Mesangial cell (primary cell): ENCODE measurements at places on chromosomes 7 and 10. TPM values are rescaled to one million over a fixed set of nuclear protein-coding genes. Genes with fewer than 3 reads are reported as not detected.

FRMPD2 gene
- not detected in 2 replicates for total RNA-seq

NRCAM gene
- 0.98 and 4.9 TPM in 2 replicates for total RNA-seq

C10orf95 gene
- total RNA-seq = 0.13 and 0.33 TPM in 2 replicates

OPN1SW gene
- total RNA-seq = not detected in 2 replicates

TPK1 gene
- total RNA-seq = 4.2 and 5.3 TPM in 2 replicates

ACHE gene
- under 0.01 and 0.51 TPM in 2 replicates for total RNA-seq
